ENCODE measurements at places on chromosomes 16 and 17. TPM values are rescaled to one million over a fixed set of nuclear protein-coding genes. Genes with fewer than 3 reads are reported as not detected.

The ZNF688 gene
- total RNA-seq: 12.5 TPM

The PYDC1 gene
- total RNA-seq: not detected

The CDRT15 gene
- not detected for total RNA-seq

The C1QTNF8 gene
- total RNA-seq: not detected

The PRR35 gene
- not detected for total RNA-seq

The SP6 gene
- 0.24 TPM for total RNA-seq

The NAGS gene
- 1.3 TPM for total RNA-seq

The PRKCB gene
- 4.1 TPM for total RNA-seq

The KCNH6 gene
- not detected for total RNA-seq

The TP53 gene
- 23.7 TPM for total RNA-seq

The NOXO1 gene
- not detected for total RNA-seq

The SDR42E2 gene
- not detected for total RNA-seq

The KRT31 gene
- not detected for total RNA-seq

The TOX3 gene
- total RNA-seq: not detected

The EXOC7 gene
- total RNA-seq: 74.1 TPM

The PRSS8 gene
- total RNA-seq: not detected

The AGRP gene
- not detected for total RNA-seq

The FOXF1 gene
- 0.24 TPM for total RNA-seq

The TBC1D3K gene
- total RNA-seq: not detected

The TBX21 gene
- total RNA-seq: 0.34 TPM

The FOXL1 gene
- 0.80 TPM for total RNA-seq

The KRT28 gene
- not detected for total RNA-seq

The IGSF6 gene
- total RNA-seq: 4.8 TPM

The NEUROD2 gene
- total RNA-seq: not detected

The PLEKHH3 gene
- total RNA-seq: 19.9 TPM
